ENCODE measurements at places on chromosomes 16 and 17.

GRCh38 chr17:29649359-29649758 is 26.6 kb upstream of the CORO6 start:
- DNase-seq: no peak

GRCh38 chr17:29557739-29558116 is 9.1 kb downstream of the ABHD15 start:
- DNase-seq: no peak

DNA sequence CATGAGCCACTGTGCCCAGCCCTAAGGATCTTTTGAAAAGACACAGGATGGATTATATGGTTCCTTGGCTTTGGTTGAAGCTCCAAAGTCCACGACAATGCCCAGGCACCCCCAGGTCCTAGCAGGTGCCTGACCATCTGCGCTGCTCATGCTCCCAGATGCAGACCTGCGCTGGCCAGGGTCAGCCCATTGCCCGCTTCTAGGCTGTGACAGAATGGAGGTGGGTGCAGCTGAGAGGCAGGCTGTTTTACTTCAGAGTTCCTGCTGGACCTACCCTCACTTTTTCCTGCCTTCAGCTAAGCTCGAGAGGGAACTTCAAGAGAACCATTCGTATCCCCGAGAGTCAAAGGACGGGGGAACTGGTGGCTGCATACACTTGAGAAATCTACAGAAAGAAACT is 60.5 kb downstream of the AMFR start:
- DNase-seq: no peak

DNA sequence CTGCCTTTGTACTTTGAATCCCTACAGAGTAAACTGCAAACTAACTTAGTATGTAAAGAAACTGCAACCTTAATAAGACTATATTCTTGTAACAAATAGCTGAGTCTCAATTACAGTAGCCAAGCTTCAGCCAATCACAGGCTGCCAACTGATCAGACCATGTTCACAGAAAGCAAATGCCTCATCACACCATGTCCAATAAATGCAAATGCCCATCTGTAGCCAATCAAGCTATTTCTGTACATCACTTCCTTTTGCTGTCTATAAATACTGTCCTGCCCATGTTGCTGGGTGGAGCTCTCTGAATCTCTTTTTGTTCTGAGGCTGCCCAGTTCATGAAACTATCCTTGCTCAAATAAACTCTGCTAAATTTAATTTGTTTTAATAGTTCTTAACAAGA is 531.7 kb upstream of the TOM1L1 start:
- no peak for DNase-seq

GRCh38 chr17:28497931-28498330 is 8.2 kb upstream of the FOXN1 start:
- no peak for DNase-seq

DNA sequence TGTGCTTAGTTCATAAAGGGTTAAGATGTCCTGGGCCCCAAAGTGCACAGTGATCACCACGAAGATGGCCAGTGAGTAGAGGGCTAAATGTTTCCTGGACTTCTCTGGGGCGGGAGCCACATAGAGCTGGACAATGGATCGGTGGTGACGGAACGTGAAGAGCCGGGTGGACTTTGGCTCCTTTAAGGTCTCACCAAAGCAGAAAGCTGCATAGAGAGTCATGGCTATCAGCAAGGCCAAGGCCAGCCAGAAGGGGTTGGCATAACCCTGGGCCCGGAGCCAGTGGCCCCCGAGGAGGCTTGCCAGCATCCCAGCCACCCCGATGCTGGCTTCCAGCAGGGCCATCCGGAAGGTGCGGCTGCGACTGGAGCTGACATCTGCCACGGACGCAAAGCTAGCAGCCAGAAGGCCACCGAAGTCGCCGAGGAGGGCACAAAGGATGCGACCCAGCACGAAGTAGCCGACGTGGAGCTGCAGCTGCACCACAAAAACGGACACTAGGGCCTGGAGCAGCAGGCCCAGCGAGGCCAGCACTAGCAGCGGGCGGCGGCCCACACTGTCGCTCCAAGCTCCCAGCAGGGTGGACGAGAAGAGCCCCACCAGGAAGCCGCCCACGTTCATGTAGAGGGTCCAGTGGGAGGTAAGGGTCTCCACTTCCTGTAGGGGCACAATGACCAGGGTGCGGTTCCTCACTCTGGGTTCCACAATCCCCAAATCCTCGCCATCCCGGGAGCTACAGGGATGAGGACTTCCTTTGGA is 1.0 kb downstream of the SLC46A1 start:
- DNase-seq: no peak

- DNase-seq: peak; percentile 13
These were observed 1.9 kb downstream of the SRSF1 start for GRCh38 chr17:58005031-58005727.

DNA sequence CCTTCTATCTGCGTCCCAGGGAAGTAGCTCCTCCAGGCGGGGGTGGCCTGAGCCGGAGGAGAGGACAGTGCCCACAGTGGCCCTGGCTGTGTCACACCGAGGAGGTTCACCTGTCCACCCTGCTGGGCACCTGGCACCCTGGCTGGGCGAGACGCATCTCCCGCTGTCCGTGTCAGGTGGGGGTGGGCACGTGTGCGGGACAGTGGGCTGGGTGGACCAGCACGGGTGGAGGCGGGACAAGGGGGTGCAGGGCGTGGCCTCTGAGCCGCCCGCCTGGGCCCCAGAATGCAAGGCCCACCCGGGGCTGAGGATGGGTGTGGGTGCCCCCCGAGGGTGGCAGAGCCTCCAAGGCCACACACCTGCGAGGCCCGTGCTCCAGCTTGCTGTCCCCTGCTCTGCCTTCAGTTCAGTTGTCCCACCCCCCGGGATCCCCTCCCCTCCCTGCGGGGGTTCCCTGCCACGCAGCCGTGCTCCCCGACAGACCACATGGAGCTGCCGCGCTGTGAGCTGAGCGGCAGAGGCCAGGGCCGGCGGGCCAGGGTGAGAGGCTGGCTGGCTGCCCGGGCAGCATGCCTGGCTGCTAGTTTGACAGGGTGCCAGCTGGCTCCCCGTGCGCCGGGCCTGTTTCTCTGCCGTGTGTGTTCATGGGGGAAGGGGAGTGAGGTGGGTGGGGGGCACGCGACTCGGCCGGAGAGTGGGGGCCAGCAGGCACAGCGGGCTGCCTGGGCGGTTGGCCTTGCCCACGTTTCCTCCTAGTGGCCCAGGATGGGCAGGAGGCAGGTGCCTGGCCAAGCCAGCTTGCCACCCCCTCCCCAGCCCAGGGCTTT is 33.9 kb downstream of the BAHCC1 start:
- DNase-seq: peak; percentile 80

GRCh38 chr16:53541326-53541725 is 38.3 kb upstream of the AKTIP start:
- peak; percentile 57 for DNase-seq

GRCh38 chr17:74523308-74523707 is 8.0 kb downstream of the CD300LB start:
- no peak for DNase-seq

- DNase-seq: no peak
These were observed 76.1 kb upstream of the CDH5 start for GRCh38 chr16:66290431-66290830.

DNA sequence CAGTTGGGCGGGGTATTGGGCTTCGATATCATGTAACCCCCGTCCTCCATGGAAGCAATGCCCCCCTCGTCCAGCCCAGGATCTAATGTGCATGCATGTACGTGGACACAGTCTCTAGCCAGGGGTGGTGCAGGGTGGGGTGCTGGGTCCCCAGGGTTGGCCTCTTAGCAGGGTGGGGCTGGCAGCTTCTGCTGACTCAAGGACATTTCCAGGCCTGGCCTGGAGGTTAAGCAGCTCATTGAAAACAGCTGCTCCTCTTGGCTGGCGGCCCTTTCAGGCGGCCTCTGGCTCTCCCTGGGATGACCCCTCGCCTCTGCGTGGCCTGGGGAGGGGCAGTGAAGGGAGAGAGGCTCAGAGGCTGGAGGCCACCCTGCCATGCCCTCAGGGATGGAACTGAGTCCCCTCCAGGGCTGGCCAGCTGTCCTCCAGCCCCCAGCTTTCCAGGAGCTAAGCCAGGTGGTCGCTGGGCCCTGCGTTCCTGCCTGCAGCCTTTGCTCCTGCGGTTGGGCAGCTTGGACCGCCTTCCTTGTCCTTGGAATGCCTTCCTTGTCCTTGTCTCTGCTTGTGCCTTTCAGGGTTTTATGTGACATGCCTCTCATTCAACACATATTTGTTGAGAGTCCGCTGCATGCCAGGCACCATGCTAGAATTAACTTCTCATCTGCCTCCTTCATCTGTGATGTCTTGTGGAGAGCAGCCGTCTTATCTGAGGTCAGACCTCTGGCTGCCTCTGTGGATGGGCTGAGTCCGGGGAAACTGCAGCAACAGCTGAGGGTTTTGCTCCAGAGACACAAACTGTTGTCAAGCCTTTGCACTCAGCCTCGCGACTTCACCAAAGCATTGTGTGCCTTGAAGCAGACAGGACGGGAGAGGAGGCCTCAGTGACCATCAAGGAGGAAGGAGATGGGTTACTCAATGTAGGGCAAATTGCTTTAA is 26.6 kb downstream of the MRC2 start:
- DNase-seq: peak; percentile 44

DNA sequence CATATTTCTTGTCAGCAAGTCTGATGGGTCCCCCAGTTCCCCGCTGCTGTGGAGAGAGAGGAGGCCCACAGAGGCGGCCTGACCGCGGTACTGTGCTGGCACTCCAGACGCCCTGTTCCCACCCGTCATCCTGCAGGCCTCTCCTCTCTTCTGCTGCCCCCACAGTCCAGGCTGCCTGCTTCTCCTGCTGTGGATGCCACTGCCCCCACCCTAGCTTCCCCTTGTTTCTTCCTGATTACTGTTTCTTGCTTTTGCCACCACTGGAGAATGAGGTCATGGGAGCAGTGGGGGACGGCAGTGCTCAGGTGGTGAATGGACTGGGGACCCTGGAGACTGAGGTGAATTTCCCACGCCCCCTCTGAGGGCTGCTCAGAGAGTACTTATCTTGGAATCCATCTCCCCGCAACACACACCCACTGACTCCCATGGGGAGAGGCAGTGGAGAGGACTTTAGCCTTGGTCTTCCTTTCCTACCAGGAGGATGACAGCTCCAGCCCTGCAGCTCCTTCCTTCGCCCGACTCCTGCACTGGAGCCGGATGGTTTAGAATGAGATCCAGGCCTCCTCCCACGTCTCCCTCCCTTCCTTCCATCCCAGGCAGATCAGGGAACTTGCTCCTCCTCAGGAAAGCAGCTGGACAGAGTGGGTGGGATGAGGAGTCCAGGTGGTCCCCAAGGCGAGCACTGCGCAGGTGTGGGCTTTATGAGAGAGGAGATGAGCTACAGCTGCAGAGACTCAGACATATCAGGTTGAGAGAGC is 60.4 kb downstream of the PLXDC1 start:
- no peak for DNase-seq

GRCh38 chr17:61411011-61411260 is 11.3 kb downstream of the TBX2 start:
- DNase-seq: no peak

GRCh38 chr17:79779084-79779529 is 1.2 kb downstream of the CBX2 start:
- DNase-seq: no peak

- DNase-seq: no peak
These were observed 212.2 kb upstream of the FOXF1 start for GRCh38 chr16:86297866-86298757.

GRCh38 chr17:16818340-16818739 is 128.3 kb downstream of the CCDC144A start:
- no peak for DNase-seq

DNA sequence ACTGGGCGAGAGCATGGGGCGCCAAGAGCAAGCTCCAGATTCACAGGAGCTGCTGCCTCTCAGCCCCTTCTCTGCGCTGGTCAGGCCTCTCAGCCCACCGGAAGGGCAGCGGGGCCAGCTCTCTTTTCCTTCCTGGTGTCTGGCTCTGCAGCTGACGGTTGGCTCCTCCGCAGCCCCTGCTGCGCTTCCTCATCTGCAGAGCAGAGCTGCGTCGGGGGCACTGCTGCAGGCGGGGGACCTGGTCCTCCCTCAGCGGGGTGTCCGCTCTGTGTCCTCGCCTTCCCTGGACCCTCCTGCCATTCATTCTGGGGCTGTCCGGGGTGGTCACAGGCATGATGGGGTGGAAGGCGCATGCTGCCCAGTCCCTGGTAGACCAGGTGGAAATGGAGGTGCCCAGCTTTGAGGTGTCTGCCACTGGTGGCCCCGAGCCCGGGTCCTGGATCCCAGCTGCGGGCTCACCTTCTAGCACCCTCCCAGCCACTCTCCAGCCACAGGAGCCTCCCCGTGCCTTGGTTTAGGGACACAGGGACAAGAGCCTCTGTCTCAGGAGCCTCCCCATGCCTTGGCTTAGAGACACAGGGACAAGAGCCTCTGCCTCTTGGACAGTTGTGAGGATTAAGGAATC is 84.8 kb downstream of the IRF8 start:
- no peak for DNase-seq

GRCh38 chr16:66099306-66099705 is 267.2 kb upstream of the CDH5 start:
- no peak for DNase-seq

DNA sequence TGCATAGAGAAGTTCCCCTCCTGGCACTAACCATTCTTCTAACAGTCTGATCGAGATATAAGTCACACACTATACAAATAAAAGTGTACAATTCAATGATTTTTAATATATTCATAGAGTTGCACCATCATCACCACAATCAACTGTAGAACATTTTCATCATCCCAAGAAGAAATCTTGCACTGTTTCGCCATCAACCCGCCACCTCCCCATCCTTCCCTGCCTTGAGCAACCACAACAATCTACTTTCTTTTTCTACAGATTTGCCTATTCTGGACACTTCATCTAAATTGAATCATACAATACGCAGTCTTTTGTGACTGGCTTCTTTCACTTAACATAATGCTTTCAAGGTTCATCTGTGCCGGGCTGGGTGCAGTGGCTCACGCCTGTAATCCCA is 33.0 kb upstream of the GUCY2D start:
- no peak for DNase-seq

DNA sequence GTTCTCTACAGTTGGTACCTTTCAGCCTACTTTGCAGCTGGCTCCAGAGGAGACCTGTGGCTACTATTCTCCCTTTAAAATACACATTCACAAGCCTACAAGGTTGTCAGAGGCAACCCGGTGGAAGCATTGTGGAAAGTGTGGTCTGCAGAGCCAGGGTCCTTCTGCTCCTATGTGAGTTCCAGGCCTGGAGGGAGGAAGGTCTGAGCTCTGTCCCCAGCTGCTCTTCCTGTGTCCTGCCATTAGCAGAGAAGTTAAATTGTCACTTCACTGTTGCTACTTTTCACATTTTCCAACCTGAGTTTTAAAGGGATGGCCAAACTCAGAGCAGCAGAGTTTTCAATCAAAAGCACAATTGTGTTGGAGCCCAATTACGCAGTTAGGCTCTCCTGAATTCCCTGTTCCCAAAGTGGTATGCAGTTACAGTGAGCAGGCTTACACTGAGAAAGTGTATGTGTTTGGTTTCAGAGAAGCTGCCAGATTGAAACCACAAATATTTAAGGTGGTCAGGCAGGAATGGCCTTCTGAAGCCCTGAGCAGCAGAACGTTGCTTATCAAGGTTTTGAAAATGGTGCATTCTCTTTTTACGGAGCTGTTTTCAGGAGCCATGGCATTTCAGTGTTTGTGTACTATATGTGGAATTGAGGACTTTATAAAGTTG is 25.0 kb downstream of the MAP3K3 start:
- peak; percentile 16 for DNase-seq

GRCh38 chr16:27708651-27709050 is 158.7 kb downstream of the KATNIP start:
- DNase-seq: no peak

- DNase-seq: no peak
These were observed at the start of gene KRTAP29-1 for GRCh38 chr17:41301916-41302901. KRTAP29-1 (minus strand) TSS chr17:41302851; CDS start chr17:41302851, 0 bp downstream.
